ENCODE measurements at places on chromosomes 4 and X.

GRCh38 chr4:100555611-100556337 lies 38.0 kb upstream of the EMCN start:
- DNase-seq, result no peak

GRCh38 chr4:15771216-15772058 lies 6.7 kb upstream of the CD38 start:
- DNase-seq, result no peak

DNA sequence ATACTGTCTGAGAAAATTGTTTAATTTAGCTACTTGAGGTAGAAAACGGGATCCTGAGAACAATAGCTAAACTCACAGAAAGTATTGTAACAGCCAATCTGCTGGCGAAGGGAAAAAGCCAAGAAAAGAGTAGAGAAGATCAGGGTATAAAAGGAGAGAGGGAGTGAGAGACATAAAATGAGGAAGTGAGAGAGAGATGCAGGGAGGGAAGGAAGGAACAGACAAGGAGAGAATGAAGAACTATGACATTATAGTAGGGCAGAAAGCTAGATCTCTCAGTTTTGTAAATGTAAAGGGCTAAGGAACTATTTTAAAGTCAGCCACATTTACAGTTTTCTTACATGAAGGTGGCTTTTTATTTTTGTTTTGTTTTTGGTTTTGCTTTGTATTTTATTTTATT lies 1.6 kb upstream of the GIMD1 start:
- DNase-seq, result no peak

GRCh38 chrX:53072418-53073114 lies 9.6 kb upstream of the TSPYL2 start:
- no peak for DNase-seq

- no peak for DNase-seq
Measured at GRCh38 chrX:79336869-79337815, 30.0 kb downstream of the ITM2A start.

DNA sequence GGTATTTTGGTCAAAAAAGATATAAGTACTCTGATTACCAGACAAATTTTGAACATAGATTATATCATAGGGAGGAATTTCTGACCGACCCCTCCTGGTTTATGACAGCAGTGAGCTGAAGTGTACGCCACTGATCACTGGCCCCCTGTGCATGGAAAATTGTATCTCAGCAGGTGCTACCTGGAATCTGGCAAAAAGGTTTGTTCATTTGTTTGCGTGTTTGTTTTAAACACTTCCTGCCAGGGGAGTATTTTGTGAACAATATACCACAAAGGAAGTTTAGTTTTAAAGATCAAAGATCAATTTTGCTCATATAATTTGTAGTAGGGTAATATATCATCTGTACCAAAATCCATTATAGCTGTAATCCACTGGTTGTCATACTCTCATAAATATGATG lies 219.7 kb upstream of the TENM3 start:
- peak; percentile 80 for DNase-seq

- DNase-seq, result no peak
Measured at GRCh38 chr4:1094336-1094690, 19.1 kb downstream of the RNF212 start.

DNA sequence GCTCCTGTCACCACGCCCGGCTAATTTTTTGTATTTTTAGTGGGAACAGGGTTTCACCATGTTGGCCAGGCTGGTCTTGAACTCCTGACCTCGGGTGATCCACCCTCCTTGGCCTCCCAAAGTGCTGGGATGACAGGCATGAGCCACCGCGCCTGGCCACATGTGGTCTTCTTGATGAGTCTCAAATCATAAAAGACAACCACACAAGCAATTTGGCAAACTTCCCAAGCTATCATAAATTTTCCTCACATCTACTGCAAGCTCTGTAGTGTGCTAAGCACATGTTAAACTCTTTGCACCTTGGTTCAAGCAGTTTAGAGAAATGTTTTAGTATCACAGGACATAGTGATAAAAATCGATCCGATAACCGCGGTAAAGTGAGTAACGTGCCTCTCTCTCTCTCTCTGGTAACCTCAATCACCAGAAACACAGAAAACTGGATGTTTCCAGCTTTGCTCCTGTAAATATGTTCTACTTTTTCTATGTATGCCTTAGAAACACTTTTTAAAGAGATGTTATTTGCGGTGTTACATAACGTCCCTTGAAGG lies 256.8 kb downstream of the DHRSX start:
- no peak for DNase-seq

DNA sequence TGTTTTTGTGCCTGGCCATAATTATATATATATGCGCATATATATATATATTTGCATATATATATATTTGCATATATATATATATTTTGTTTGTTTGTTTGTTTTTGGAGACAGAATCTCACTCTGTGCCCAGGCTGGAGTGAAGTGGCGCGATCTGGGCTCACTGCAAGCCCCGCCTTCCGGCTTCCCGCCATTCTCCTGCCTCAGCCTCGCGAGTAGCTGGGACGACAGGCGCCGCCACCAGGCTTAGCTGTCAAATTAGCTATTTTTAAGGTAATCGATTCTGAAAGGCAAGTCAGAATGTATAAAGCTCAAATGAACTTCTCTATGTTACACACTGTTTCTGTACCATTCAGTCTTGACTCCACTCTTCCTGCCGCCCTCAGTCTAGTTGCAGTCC lies 273.3 kb downstream of the TRIML1 start:
- no peak for DNase-seq
